ENCODE measurements at places on chromosomes 5 and 9.
A peak's percentile ranks its signal among the peaks of the same experiment; 100 is the strongest.

DNA sequence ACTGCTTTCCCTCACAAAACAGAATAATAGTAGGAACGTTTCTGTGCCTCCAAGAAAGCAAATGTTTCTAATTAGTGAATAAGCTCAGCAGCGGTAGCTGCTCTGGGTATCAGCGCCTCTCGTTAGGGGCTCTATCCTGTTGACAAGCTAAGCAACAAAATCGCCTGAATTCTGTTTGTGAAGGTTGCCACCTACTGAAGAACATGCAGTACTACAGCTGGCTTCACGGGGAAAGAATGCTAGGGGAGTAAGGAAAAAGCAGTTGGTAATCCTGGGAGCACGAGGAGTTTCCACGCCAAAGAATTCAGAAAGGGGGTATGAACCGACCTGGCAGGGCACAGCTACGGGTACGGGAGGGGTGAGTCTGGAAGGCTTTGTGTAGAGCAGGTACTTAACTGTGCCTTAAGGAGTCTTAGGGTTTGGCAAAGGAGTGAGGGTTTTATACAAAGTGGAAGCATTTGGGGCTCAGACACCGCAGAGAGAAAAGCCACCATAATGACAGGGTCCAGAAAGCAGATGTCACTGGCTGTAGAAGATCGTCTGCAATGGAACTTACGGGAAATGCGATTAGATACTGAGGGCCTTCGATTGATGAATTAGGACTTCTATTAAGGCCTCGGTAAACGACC, 171.7 kb downstream of the TTC39B start:
- DNase-seq: peak; percentile 60

- DNase-seq: no peak
Measured at GRCh38 chr5:88663793-88664216, 219.2 kb downstream of the MEF2C start.

DNA sequence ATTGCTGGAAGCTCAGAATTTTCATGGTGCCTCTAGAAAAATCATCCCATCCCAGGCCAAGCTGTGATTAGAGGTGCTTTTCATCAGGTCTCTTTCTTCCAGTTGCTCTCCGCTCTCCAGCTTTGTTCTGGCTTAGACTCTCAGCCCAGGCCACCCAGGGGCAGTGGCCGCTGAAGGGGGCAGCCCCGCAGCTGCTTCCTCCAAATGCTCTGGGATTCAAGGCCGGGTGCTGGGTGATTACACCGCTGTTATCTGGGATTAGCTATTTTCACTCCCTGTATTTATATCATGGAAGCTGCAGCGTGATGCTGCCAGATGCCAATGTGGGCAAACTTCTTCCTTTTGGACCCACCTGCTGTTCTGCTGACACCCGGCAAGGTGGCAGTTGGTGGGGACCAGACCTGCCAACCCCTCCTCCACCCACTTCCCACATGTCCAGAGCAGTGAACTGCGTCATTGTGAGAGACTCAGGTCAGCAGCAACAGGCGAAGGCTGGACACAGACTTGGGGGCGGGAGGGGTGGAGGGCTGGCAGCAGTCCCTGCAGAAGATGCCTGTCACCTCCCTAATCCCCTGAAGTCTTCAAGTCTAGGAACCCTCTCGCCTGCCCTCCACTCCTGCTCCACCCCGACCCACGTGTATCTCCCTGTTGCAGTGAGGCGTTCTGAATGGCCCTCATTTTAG, 33.9 kb upstream of the NKX2-5 start:
- DNase-seq: no peak

GRCh38 chr5:10565785-10566542, 2.1 kb downstream of the ANKRD33B start:
- DNase-seq: peak; percentile 74

- DNase-seq: no peak
Measured at GRCh38 chr5:65021527-65022226, 252.9 kb downstream of the CWC27 start.

DNA sequence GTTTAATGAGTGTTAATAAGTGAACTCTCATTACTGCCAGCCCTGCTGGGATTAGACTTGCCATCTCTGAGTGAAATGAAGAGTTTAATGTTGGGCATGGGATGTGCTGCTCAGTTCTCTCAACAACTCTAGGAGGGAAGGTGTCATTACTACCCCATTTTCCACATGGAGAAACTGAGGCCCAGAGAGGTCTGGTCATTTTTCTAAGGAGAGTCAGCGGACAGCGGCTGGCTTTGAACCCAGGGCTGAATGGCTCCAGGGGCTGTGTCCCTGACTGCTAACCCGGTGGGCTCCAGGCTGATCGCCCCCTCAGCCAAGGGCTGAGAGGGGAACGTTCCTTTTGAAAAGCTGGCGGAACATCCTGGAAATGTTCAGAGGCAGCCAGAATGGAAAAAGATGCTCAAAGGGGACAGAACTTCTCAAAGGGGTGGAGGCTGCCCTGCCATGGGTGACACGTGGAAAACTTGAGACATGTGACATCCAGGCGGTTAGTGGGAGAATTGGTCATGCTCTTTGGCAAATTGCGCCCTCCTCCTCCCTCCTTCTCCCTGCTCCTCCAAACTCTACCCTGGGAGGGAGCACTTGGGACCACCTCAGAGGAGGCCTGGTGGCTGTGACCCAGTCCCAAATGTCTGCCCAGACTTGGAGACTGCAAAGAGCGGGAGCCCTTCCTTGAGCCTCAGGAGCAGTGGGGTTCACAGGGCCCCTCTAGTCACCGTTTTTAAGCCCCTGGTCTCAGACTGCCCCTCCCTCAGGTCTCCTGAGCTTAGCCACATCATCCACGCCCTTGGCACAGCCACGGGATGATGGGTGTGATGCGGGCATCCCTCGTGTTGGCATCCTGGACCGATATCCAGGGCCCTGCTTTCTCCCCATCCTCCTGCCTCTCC, 28.7 kb downstream of the DNM1 start:
- no peak for DNase-seq

GRCh38 chr5:74642543-74642863, 2.0 kb upstream of the ENC1 start:
- DNase-seq: no peak

- no peak for DNase-seq
Measured at GRCh38 chr5:132849347-132849746, 16.9 kb downstream of the GDF9 start.

GRCh38 chr5:149853331-149853648, 91.3 kb downstream of the PDE6A start:
- no peak for DNase-seq

GRCh38 chr5:143121135-143121475, 282.4 kb downstream of the NR3C1 start:
- DNase-seq: no peak

GRCh38 chr5:14617441-14617840, 35.8 kb downstream of the OTULINL start:
- no peak for DNase-seq

DNA sequence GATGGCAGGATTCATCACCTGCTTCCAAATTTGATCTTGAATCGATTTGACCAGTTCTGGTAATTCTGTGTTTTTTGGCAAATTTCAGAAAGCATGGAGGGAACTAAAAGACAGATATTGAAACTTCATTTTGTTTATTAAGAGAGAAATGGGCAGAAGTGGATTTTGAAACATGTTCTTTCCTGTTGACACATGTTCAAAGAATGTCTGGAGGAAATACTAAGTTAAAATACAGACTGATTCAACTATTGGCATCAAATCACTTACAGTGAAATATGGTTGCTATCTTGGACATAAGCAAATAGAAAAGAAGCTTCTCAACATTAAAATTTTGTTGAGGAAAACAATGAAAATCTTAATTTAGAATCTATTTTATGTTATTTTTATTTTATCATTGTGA, 19.3 kb upstream of the GZMK start:
- DNase-seq: no peak

DNA sequence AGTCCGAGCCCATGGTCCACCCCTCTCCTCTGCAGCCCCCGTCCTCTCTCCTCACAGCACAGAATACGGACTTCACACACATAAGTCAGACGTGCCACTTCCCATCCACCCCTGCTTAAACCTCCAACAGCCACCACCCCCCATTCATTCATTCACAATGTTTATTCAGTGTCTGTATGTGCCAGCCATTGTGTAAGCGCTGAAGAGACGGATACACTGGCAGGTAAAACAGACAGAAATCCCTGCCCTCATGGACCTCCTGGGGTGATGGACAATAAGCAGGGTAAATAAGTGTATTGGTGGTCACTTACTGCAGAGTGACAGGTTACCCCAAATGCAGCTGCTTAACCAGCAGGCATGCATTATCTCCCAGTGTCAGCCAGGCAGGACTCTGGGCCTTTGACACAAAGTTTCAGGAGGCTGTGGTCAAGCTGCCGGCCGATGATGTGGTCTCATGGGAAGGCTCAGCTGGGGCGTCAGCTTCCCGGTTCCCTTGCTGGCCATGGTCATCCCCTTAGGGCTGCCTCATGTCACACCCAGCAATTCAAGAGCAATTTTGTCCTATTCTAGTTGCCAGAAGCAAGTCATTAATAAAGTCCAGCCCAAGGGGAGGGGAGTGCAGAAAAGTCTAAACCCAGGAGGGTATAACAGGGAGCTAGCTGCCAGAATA, 1.8 kb upstream of the PAXX start:
- DNase-seq: no peak

DNA sequence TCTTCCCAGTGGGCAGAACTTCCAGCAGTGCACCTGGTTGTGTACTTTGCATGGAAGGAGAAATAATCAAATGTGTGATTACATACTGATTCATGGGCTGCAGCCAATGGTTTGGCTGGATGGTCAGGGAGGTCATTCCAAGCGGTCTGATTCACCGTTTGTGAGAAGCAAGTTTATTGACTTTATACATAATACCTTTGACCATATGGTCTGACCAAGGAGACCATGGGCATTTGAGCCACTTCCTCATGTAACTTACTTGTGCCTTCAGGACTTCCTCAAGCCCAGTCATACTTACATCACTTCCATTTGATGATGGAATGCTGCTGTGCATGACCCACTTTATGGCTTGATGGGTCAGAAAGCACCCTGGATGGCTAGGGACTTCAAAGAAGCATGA, 41.1 kb downstream of the DAP start:
- DNase-seq: no peak

- DNase-seq: no peak
Measured at GRCh38 chr9:114424126-114424525, 36.3 kb upstream of the AKNA start.

- no peak for DNase-seq
Measured at GRCh38 chr5:130045334-130045733, 141.1 kb downstream of the CHSY3 start.

DNA sequence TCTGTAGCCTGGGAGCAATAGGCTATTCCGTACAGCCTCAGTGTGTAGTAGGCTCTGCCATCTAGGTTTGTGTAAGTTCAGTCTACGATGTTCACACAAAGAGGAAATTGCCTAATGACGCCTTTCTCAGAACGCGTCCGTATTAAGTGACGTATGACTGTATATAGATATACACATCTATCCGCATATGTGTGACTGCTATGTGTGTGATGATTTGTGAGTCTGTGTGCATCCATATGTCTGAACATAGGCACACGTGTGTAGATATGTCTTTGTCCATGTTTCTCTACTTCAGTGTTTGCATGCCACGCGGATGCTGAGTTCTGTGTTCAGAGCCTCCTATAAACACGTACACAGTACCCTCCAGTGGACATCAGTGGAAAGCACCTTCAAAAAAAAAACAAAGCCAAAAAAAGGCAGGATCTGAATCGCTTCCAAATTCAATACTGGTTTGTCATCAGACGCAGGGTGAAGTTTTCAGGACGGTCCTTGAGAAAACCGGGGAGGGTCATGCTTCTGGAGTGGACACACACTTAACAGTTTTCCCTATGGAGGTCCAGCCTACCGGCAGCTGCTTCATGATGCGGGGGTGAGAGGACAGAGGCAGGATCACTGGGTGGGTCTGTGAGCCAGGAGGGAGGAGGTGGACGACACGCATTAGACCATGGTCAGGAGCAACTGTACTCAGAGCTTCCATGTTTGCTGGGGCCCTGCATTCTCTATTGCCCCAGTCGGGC, 29.5 kb upstream of the ALDH1B1 start:
- DNase-seq: peak; percentile 13

- DNase-seq: no peak
Measured at GRCh38 chr9:116653348-116654058, 33.6 kb upstream of the TRIM32 start.

DNA sequence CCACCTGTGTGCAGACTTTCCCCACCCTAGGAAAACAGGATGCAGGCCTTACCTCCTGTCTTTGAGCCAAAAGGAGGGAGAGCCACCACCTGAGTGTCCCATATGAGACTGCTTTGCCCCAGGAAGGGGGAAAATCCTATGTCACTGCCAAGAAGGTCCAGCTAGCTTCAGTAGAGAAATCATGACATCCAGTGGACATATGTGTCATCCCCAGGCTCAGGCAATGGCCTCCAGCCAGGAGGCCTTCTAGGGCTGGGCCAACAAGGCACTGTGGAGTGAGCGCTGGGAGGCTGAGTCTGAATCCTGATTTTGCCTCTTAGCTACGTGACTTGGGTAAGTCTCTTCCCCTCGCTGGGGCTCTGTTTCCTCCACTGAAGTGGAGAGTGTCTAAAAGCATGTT, 60.2 kb downstream of the SMIM23 start:
- DNase-seq: no peak

DNA sequence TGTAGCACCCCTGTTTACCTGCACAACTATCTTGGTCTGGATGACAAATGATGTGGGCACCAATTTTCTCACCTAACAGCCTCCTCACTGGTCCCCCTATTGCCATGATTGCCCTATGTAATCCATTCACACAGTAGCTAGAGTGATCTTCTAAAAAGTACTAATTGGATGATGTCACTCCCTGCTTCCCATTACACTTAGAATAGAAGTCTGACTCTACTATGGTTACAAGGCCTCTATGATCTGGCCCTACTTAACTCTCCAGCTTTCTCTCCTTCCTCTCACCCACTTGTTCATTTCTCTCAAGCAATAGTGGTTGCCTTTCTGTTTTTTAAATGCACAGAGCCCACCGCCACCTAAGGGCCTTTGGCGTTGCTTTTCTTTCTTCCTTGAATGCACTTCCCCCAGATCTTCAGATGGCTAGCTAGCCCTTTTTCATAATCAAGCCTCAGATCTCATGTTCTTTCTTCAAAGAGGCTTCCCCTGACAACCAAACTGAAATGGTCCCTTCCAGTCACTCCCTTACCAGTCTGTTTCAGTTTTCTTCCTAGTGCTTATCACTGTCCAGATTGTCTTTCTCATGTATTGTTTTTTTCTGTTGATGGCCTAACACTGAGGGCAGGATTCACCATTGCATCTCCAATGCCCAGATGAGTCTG, 8.7 kb downstream of the IGIP start:
- no peak for DNase-seq

DNA sequence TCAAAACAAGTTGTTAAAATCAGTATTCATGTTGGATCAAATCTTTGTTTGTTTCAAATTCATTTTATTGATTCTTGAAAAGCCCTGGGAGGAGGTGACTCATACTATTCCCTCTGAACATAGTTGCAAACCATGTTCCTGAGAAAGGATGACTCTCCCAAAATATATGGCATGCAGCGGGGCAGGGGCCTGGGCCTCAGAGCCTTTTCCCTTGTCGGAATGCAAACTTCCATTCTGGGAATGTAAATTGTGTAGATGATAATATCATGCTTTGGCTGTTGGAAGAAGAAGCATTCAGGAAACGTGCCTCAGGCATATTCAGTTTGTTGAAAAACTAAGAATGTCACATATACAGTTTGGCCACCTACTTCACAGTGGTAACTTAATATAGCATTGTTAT, 242.0 kb downstream of the AUH start:
- DNase-seq: no peak

Data from DND-41 (cell line).